Activated CD4-positive, alpha-beta T cell treated with anti-CD3 and anti-CD28 coated beads, Interleukin-10, Interleukin-2, amounts not matched to agents 100 ng/mL and 50 ng/mL, durations not matched to agents 16 hours and 8 hours (primary cell): ENCODE measurements at places on chromosomes 7 and 10.

DNA sequence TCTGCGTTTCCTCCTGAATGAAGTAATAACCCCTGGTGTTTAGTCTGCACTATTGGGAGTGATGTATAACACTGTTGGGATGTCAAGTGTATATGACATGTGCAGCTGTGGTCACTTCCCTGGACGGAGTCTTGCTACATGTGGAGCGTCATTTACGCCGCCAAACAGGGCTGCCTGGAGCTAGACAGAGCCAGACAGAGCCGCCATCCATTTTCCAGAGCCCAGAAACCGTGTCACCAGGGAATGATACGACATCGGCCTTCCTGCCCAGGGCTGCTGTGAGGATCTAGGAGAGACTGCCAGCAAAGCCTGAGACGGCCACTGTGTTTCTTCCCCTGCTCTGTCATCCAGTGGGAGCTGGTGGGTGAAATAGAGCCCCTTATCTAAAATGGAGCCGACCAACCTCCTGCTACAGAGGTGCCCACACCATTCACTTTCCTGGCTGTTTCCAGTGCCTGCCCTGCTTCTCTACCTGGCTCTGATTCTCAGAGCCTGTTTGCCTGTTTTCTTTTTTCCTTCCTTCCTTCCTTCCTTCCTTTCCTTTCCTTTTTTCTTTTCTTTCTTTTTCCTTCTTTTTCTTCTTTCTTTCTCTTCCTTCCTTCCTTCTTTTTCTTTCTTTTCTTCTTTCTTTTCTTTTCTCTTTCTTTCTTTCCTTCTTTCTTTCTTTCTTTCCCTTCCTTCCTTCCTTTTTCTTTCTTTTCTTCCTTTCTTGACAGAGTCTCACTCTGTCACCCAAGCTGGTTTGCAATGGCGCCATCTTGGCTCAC lies 13.3 kb upstream of the FGFR2 start:
- no peak for DNase-seq

- DNase-seq, result no peak
These were observed 2.9 kb downstream of the IPMK start for GRCh38 chr10:58264780-58265179.

DNA sequence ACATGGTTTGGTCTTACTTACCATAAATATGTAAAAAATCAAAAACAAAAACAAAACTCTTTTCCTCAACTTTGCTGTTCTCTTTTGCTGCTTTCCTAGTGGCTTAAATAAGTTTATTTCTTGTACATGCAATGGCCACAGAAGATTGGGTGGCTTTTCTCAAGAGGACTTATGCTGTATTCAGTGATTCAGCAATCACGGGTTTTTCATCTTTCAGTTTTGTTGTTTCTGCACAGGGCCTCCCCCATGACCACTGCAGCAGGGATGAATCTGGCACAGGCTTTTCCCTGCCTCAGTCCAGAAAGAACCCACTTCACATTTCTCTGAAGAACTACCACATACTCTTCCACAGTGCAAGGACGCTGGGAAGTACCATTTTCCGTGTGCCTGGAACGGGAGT lies 355.0 kb downstream of the RNLS start:
- DNase-seq, result no peak

DNA sequence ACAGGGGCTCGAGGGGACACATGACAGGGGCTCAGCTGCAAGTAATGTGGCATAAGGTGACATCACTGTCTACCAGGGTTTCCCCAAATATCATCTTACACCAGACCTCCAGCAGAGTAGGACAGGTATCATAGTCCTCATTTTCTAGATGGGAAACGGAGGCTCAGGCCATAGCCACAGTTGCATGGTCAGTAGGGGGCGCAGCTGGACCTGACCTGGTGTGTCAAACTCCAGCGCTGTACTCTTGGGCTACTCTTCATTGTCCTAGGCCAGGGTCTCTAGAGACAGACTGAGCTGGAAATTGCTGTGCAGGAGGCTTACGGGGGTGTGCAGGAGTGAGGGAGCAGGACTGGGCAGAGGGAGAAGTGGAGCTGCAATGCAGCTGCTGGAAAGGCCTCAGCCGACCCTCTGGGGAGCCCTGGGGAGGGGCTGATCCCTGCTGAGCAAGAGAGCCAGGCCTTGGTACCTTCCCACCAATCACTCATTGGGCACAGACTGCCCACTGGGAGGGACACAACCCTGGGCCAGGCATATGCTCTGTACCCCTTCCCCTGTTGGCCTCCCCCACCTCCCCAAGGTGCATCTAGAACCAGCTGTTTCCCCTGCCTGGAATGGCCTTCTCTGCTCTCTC lies 89.9 kb downstream of the CDH23 start:
- DNase-seq, result peak; percentile 38

- no peak for DNase-seq
These were observed 184.1 kb downstream of the CREB5 start for GRCh38 chr7:28596245-28596935.

- DNase-seq, result peak; percentile 8
These were observed 595.9 kb downstream of the DNAJB6 start for GRCh38 chr7:157932498-157933218.
